ENCODE measurements at places on chromosomes 12 and 14.
A peak's percentile ranks its signal among the peaks of the same experiment; 100 is the strongest.

DNA sequence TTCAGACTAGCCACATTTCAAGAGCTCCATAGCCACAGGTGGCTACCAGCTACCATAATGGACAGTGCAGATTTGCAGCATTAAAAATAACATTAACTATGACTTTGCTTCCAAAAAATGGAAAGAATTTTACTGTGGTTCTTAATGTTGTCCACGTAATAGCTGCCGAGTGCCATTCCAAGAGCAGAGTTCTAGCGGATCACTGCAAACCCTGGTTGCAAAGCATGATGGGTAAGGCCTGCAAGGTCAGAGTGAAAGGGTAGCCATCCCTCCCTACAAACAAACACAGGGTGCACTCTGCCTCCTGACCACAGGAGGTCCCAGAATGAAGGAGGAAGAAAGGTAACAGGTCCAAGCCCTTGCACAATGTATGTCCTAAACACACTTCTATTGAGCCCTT lies 157.6 kb downstream of the DPF3 start:
- peak; percentile 75 for DNase-seq

DNA sequence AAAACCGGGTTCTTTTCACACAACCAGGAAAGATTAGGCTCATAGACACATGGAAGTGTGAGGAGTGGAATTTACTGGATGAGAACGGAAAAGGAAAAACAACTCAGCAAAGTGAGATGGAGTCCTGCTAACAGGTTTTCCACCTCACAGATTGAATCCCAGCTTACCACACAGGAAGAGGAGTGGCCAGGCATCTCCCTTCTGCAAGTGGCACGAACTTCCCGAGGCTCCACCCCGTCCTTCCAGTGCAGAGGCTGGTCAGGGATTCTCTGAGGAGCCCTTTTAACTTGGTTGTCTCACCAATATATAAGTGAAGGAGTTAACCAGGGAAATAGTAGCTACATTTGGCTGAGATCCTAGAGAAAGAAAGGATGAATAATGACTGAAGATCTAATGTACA lies 102.8 kb downstream of the SCAF11 start:
- no peak for DNase-seq

- DNase-seq: no peak
Measured at GRCh38 chr12:4849795-4850345, 59.8 kb upstream of the KCNA1 start.

DNA sequence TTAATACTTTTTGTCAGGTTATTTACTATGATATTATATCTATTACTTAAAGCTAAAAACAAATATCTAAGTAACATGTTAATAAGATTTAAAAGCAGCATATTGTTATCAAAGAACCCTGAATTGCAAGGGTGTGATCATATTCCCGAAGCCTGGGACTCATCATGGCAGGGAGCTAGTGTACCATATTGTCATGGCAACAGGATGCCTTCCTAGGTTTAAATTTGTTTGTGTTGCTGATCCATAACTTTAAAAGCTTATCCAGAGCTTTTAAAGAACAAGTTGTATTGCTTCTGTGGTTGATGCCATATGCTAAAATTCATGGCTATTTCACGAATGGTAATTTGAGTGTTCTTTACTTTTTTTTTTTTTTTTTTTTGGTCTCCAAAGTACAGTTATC lies 500.5 kb downstream of the NAV3 start:
- DNase-seq: no peak

DNA sequence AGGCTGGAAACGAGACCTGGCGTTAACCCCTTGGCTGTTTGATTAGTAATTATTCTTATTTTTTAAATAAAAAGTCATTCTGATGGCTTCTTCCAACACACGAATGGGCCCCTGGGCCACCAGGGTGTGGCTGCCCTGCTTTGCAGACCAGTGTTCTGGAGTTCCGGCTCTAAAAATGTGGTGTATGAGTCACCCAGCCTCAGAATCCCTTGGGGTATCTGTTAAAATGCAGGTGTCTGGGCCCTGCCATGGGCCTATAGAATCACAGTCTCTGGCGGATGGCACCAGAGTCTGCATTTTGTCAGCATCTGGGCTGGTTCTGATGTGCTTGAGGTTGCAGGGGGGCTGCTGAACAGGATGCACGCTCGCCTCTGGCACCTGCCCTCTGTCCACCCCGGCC lies 2.5 kb upstream of the PSMC1 start:
- DNase-seq: no peak

DNA sequence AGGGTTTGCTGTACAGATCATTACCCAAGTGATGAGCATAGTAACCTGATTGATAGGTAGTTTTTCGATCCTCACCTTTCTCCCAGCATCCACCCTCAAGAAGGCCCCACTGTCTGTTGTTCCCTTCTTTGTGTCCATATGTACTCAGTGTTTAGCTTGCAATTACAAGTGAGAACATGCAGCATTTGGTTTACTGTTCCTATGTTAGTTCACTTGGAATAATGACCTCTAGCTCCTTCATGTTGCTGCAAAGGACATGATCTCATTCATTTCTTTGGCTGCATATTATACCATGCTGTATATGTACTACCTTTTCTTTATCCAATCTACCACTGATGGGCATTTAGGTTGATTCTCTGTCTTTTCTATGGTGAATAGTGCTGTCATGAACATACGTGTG lies 181.6 kb upstream of the FOXG1 start:
- no peak for DNase-seq

DNA sequence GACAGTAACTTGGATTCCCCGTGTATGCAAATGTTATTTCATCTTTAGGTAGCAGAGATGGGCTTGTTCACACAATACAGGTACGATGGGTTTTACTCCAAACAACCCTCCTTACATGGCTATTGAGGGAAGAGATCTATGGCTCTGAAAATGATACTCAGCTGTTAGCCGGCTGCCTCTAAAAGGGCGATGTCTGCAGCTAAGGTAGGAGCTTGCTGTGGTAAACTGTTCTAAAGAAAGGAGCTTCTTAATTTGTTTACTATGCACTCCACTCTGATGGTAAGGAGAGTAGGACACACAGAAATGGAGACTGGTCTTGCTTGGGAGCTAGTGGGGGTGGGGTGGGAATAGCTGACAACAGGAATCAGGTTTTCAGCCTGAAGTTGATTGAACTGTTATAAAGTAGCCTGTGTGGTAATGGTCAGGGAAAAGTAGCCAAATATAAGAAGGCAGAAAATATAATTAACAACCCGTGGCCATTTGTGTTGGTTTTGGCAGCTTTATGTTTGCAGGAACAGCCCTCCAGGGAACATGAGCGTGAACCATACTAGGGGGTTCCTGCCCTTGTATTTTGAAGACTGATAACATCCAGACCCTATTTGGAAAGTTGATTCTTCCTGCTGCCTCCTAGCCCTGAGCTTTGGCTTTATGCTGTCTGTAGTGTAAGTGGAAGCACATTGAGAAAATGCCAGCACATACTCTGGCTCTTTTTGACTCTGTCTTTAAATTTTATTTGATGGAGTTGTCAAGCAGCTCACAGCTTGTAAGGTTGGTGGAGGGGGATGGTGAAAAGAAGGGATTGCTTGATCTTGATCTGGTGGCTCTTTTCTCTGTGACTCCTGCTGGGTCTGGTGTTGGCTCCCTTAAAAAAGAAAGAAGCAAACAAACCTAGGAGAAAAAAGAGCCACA lies 929.8 kb downstream of the DIO2 start:
- DNase-seq: no peak

DNA sequence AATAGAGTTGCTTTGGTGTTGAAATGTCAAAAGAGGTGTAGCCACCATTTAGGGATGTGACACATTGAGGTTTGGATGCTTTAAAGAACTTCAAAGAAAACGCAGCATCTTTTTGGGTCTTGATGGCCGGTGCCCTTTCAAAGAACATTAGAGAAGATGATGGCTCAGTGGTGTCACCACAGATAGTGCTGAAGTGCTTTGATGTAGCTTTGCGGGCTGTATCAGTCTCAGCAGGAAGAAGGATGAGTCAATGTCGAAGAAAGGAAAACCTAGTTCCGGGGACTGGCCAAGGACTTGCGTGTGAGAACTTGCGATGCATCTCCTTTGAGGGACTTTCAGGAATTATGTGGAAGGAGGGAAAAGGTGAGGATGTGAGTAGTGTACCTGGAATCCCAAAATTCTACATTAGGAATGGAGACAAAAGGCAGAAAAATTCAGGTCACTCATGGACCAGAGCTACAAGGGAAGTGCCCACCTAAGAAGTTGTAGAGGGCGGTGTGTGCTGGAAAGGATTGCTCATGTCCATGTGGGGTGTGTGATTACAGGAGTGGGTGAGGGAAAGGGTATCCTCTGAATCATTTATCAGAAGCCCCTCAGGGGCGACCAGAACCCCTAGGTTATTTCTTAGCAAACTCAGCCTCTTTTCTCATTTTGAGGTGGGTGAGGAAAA lies 39.7 kb upstream of the GZMB start:
- no peak for DNase-seq

DNA sequence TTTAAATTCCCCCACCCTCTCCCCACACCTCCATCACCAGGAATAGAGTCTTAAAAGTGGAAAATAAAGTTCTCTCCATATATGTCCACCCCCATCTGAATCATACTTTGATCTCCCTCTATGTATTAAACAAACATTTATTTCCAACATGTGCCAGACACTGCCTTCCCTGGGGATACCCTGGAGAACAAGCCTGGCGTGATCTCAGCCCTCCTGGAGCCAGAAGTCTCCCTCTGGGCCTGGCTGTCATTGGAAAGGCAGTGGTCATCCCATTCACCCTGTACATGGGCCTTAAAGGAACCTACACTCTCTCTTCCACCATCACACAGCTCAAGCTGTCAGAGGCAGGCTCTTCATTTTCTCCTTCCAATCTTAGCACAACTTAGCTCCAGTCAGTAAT lies 143.6 kb downstream of the EMP1 start:
- no peak for DNase-seq

DNA sequence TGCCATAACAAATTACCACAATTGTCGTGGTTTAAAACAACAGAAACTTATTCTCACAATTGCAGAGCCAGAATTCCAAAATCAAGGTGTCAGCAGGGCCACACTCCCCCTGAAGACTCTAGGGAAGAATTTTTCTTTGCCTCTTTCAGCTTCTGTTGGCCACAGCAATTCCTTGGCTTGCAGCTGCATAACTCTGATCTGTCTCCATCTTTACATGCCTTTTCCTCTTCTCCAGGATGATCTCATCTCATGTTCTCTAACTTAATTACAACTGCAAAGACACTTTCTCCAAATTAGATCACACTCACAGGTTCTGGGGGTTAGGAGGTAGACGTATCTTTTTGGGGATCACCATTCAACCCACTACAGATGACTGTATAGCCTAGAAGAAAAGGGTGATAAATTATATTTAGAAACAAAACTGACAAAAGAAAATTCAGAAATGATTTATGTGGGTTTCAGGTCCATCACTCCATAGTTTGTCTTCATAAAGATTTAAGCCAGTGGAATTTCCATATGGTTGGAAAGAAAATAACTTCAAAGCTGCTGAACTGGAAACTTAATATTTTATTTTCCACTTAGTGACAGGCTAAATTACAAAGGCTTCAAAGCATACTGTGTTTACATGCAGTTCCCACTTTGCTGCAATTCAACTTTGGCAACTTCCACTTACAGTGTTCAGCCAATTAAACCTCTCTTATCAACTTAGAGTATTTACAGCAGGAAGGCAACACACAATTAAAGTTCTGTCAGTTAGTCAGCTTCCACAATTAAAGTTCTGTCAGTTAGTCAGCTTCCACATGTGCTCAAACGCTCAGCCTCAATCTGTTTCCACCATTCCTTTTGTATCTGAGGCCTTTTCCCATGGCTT lies 213.3 kb downstream of the EPS8 start:
- DNase-seq: no peak

DNA sequence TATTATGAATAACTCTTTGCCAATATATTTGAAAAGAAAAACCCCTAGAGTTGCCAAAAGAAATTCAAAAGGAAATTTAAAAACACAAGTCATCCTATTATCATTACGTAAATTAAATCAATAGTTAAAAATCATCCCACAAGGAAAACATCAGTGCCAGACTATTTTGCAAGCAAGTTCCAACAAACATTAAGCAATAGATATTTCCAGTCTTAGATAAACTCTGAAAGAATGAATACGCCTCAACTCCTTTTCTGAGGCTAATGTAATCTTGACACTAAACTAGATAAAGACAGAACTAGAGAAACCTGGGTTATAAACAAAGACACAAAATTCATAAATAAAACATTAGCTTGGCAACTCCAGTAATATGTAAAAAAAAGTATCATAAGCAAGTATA lies 245.9 kb downstream of the FOXN3 start:
- no peak for DNase-seq

- DNase-seq: no peak
Measured at GRCh38 chr12:93322784-93323183, 54.9 kb upstream of the NUDT4 start.

DNA sequence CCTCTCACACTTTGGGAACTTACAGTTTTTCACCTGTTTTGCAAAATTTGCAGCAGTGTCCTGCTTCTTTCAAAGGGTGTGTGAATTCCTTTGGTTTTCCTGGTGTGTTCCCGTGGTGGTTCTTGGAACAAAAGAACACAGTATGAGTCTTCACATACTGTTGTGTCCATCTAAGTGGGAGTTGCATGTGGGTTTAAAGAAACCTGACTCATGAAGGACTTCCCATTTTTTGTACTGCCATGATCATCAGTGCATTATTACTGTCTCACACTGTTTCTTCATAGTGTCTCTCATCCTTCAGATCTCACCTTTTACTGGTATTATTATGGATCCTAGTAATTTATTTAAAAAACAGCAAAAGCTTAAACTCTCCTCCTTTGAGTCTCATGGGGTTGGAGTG lies 3.8 kb upstream of the GZMH start:
- DNase-seq: no peak

DNA sequence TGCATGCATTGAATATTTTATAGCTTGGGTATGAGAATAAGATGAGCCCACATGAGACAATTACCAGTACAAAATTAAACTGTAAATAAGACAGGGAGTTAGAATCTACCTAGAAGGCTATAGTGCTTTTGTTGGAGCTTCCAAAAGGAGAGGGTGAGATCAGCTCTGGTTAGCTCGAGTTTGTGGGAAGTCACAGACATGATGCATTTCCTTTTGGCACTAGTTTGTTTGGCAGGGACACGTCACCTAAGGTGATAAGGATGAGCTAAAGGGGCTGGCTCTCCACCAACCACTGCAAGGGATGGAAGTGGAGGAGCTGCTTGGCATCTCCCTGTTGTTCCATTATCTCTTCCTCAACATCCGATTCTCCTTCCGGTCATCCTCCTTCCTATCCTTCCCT lies 48.5 kb upstream of the CPM start:
- DNase-seq: no peak
